NCI-H510A (cell line): ENCODE measurements at places on chromosomes 1 and 21.

GRCh38 chr1:86741947-86742572, 37.7 kb downstream of the SH3GLB1 start:
- peak; percentile 21 for DNase-seq

GRCh38 chr1:24558902-24559791, 3.3 kb downstream of the NCMAP start:
- peak; percentile 27 for DNase-seq

- peak; percentile 20 for DNase-seq
Observed at GRCh38 chr1:166032572-166033371, 134.0 kb downstream of the FAM78B start.

DNA sequence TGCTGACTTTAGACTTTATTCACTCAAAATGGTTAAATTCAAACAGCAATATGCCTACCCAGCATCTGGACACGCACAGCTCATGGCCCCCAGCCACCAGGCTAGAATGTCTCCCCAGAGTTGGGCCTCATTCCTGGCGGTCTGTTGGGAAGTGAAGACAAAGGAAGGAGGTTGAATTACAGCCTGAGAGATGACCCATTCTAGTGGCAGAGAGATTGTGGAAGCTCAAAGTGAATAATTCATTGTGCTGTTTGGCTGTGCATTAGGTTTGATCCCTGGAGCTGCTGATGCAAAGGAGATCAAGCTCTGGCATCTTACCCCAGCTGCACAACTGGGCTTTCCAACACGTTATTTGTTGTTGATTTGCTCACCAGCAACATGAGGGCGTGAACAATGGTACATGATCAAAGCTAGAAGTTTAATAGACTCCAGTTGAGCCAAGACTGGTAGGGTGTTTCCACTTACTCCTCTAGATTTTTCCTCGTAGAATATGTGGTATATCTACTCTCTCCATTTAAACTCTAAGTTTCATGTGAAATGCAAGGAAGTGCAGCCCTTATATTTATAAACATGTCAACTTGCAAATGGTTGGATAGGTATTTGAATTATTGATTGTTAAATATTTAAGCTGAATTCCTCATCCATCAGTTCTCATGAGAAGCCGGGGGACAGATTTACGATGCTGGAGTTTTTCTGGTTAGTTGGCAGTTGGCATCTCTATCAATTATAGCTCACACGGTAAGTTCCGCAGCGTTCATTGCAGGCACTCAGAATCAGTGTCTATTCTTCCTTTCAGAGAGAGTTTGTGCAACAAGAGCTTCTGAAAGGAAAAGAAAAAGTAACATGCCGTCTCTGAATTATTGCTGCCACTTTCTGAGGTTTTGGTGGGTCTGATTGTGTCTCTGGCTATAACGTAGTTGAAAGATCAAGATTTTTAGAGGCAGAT, 222.7 kb downstream of the TM2D1 start:
- DNase-seq, result no peak

DNA sequence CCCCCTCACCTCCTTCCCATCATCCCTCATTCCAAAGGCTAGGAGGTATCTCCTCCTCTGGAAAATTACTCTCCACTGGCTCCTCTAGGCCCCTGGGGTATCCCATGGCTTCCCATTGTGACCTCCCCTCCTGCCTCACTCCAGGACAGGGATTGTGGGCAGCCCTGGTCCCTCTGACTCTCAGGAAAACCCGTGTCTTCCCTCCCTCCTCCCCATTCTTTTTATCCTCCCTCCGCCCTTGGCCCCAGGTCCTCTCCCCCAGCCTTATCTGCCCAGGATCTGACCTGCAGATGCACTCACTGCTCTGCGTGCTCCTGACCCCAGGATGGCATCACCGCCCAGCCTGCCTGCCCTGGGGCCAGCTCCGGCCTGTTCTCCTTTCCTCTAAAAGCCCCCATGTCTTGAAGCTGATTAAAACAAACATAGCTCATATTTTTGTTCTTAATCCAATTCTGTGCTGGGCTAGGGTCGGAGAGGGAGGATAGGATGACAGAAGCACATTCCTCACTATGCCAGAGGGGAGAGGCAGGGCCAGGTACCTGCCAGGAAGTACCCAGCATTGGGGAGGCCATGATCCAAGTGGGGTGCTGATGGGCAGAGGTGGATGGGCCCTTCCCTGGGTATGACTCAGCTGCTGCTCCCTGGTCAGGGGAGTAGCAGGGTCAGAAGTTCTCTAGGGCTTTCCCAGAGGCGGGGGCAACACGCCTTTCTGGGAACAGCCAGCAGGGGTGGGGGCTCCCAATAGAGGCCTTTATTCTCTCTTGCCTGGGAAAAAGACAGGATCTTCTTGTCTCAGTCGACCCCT, 13.8 kb upstream of the UBL4B start:
- DNase-seq, result no peak

- no peak for DNase-seq
Observed at GRCh38 chr1:70727886-70728489, 316.9 kb downstream of the CTH start.

GRCh38 chr21:45471525-45472221, 66.7 kb downstream of the COL18A1 start:
- DNase-seq, result no peak

GRCh38 chr1:209302779-209303568, 280.5 kb upstream of the CAMK1G start:
- no peak for DNase-seq

- DNase-seq, result no peak
Observed at GRCh38 chr1:73771396-73771795, 426.6 kb downstream of the LRRIQ3 start.
